Right renal pelvis (tissue), 4 donors: ENCODE measurements at places on chromosomes 4 and X.

- DNase-seq: no peak
Observed at GRCh38 chrX:32687379-32687778, 524.0 kb downstream of the DMD start.

DNA sequence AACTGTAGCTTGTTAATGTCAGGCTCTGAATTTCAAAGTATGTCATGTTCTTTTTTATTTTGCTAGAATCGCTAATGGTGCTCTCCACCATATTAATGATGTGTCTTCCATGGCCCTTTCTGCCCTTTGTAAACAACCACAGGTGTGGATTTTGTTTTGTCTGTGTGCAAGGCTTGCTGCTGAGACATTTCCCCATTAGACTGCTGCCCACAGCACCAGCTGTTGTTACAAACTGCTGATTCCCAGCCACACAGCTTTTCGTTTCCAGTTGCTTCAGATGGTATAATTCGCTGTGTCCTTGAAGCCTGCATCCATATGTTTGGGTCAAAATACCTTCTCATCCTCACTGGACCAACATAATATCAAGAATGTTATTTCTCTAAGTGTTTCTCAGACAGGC is 32.8 kb downstream of the KCNIP4 start:
- DNase-seq: no peak

- no peak for DNase-seq
Observed at GRCh38 chr4:178240891-178241290, 798.7 kb upstream of the AGA start.

DNA sequence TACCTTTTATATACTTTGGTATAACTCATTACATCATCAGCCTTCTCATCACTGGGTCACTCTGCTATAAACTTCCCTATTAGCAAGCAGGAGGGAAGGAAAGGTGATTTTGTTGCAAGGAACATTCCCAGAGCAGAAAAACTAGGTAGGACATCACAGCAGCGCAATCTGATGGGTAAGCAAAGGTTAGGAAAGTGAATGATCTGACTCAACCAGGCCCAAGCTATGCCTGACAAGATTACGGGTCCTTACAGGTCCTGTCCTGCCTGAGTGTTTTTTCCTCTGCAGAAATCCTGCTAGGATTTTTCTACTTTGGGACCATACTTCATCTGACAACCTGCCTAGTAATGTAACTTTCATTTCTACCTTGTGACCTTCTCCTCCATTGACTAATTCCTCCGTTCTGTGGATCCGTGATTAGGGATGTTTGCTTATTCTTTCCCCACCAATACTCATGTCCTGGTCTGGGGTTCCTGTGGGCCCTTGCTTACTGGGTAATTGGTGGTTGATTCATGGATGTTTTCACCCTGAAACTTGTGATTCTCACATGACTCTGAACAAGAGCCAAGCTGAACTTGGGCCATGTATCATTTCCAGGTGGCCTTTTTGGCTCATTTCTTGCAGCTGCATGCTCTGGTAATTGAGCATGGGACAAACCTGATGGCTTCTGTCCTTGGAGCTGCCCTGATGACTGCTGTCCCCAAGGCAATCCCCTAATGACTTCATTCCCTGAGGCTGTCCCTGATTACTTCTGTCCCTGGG is 111.9 kb upstream of the KIT start:
- no peak for DNase-seq

DNA sequence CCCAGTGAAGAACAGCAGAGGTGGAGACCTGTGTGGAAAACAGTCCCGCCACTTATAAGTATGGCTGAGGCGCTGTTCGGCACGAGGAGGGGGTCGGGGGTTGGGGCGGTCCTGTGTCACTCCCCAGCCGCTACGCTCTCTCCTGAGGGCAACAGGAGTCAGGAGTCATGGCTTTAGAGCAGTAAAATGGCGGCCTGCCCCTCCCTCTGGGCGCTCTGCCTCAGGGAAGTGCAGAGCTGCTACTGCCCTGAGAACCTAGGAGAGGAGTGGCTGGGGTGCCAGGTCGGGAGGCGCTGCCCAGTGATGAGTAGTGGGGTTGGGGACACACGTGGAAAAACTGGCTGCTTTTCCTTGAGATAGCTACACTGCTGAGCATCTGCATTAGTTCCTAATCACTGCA is 551.2 kb upstream of the AMOT start:
- no peak for DNase-seq

- DNase-seq: no peak
Observed at GRCh38 chr4:3523628-3524221, 8.5 kb downstream of the LRPAP1 start.

GRCh38 chr4:54368281-54369265 is 139.5 kb downstream of the PDGFRA start:
- no peak for DNase-seq

- no peak for DNase-seq
Observed at GRCh38 chrX:13080128-13080795, 35.8 kb upstream of the FAM9C start.

DNA sequence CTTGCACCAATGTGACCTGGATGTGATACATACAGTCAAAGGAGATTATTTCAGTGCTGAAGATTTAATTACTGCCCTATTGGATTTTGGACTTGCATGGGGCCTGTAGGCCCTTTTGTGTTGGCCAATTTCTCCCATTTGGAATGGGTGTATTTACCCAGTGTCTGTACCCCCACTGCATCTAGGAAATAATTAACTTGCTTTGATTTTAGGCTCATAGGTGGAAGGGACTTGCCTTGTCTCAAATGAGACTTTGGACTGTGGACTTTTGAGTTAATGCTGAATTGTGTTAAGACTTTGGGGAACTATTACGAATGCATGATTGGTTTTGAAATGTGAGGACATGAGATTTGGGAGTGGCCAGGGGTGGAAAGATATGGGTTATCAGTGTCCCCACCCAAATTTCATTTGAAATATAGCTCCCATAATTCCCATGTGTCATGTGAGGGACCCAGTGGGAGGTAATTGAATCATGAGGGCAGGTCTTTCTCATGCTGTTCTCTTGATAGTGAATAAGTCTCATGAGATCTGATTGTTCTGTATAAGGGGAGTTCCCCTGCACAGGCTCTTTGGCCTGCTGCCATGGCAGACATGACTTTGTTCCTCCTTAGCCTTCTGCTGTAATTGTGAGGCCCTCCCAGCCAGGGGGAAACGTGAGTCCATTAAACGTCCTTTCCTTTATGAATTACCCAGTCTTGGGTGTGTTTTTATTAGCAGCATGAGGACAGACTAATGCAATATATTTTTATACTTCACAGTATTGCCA is 362.2 kb upstream of the SPANXN4 start:
- no peak for DNase-seq

DNA sequence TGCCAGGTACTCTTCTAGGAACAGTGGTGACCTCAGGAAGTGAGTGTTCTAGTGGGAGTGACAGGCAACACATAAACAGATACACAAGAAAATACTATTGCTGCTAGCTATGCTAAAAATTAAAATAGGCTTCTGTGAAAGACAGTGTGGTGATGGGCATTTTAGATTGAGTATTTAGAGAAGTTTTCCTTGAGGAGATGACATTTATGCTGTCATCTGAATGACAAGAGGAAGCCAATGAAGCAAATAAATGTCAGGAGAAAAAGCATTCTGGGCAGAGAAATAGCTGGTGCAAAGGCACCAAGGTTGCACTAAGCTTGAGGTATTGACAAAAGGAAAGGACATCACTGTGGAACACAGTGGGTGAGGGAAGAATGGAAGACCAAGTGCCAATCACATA is 18.0 kb downstream of the NDNF start:
- no peak for DNase-seq

- DNase-seq: no peak
Observed at GRCh38 chr4:68167706-68168105, 38.0 kb upstream of the TMPRSS11F start.

- no peak for DNase-seq
Observed at GRCh38 chr4:52726826-52727580, 24.2 kb downstream of the ERVMER34-1 start.

GRCh38 chr4:168177546-168178149 is 85.3 kb downstream of the ANXA10 start:
- peak; percentile 7 for DNase-seq

DNA sequence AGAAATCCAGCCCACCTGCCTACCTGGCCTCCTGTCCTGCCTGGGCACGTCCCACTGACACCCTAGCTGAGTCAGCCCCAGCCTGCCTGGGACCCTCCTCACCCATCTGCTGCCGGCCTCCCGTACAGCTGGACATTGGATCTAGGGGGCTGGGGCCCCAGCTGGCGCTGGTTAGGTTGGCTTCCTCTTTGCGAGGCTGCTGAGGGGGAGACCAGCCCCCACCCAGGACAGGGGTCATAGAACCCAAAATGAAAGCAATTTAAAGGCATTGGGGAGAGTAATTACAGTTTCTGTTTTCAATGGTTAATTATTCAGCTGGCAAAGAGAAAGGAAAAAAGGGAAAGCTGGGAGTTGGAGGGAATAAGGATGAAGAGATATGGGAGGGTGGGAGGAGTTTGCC is 15.8 kb downstream of the EFNB1 start:
- DNase-seq: no peak

GRCh38 chrX:19864736-19865135 is 22.7 kb downstream of the SH3KBP1 start:
- DNase-seq: no peak

DNA sequence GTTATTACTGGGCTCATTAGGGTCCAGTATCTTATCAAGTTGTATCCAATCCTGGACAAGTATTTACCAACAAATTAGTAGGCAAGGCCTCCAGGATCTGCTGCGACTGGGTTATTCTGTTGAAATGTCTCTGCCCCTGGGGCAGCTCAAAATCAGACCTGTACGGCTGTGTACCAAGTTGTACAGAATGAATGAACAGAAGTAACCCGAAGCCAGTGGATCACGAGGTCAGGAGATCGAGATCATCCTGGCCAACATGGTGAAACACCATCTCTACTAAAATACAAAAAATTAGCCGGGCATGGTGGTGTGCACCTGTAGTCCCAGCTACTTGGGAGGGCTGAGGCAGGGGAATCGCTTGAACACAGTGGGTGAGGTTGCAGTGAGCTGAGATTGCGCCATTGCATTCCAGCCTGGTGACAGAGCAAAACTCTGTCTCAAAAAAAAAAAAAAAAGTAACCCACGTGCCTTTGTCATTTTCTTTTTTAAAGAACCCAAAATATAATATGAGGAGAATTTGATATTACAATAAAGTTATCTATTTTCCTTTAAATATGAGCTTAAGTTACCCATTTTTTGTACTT is 127.3 kb downstream of the CBR4 start:
- no peak for DNase-seq

GRCh38 chr4:31156221-31156620 is 436.1 kb downstream of the PCDH7 start:
- DNase-seq: no peak

- DNase-seq: no peak
Observed at GRCh38 chr4:144547678-144548298, 98.2 kb upstream of the HHIP start.
